ENCODE measurements at places on chromosomes 5 and 9. TPM values are rescaled to one million over a fixed set of nuclear protein-coding genes. Genes with fewer than 3 reads are reported as not detected.
A peak's percentile ranks its signal among the peaks of the same experiment; 100 is the strongest.

The TRIM32 gene
- 20.2 TPM for total RNA-seq

The NLN gene
- 51.8 TPM for total RNA-seq

The IFNK gene
- total RNA-seq, result not detected

The CREB3 gene
- total RNA-seq, result 67.0 TPM

The SERF1B gene
- total RNA-seq, result 49.3 TPM

The DOK3 gene
- 12.4 TPM for total RNA-seq

The CD14 gene
- 2.5 TPM for total RNA-seq

The GADD45G gene
- total RNA-seq, result 1.2 TPM

The CDK7 gene
- 44.4 TPM for total RNA-seq

The KLF9 gene
- 0.95 TPM for total RNA-seq

The ERAP2 gene
- total RNA-seq, result 15.5 TPM

The SLCO6A1 gene
- not detected for total RNA-seq

The CYSRT1 gene
- total RNA-seq, result 0.67 TPM

DNA sequence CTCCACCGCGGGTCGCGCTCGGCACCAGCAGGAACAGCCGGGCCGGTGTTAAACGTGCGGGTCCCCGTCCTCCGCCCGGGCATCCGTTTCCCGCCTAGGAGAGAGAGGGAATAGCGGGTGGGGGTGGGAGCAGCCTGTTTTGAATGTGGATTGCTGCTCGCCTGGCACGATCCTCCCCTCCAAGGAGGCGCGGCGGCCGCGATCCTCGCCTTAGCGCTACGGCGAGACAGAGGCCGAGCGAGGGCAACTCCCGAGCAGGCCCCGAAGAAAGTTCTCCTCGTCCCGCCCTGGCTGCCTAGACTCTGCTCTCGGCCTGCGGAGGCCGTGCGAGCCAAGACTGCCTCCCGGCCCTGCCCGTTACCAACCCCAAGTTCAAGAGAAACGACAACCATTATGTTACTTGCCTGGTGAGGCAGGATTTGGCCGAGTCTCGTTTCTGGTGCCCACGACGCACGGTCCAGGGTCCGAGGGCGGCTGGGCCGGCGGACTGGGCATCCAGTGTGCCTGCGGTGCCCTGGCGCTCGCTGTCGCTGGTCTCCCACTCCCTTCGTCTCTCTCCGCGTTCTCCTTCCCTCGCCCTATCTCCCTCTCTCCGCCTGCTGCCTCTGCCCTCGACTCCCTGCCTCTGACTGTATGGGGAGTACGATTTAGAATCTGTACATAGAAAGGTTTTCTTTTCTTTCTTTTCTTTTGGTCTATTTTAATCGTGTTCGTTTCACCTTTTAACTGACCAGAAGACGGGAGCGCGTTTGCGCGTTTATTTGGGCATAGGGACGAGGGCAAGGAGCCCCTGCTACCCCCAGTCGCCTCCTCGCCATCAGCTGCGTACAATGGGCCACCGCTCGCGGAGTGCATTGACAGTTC, 724 bp downstream of the NR2F1-AS1 start:
- no peak for DNase-seq

- peak; percentile 42 for DNase-seq
Observed at GRCh38 chr5:8184455-8185063, 315.6 kb downstream of the MTRR start.

DNA sequence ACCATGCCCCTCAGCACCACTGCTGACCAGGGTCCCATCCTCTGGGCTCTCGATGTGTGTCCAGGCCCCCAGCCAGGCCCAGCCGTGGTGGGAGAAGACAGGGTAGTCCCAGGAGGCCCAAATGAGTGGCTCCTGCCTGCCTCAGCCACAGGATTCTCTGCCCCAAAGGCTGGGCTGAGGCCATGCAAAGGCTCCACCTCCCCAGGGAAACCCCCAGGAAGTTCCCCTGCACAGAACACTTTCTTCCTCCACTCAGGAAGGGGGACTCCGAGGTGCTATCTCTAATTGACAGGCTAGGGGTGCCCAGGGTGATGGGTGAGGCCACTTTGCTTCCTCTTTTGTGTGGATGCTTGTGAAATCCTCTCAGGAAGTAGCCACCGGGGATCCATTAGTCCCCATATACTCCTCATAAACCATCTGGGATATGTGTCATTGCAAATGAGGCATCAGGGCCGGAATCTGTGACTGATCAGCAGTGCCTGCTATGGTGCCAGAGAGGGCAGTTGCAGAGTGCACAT, 23.1 kb upstream of the TDRD7 start:
- no peak for DNase-seq

GRCh38 chr9:137461316-137461662, 2.2 kb upstream of the NSMF start:
- no peak for DNase-seq

DNA sequence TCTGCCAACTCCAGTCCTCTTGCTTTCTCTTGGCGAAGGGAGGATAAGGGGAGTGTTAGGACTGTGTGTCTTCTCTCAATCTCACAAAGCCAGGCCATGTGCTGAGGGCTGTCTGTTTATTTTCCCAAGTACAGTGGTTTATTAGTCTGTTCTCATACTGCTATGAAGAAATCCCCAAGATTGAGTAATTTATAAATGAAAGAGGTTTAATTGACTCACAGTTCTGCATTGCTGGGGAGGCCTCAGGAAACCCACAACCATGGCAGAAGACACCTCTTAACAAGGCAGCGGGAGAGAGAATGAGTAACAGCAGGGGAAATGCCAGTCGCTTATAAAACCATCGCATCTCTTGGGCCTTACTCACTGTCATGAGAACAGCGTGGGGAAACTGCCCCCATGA, 36.2 kb upstream of the CKS2 start:
- no peak for DNase-seq

DNA sequence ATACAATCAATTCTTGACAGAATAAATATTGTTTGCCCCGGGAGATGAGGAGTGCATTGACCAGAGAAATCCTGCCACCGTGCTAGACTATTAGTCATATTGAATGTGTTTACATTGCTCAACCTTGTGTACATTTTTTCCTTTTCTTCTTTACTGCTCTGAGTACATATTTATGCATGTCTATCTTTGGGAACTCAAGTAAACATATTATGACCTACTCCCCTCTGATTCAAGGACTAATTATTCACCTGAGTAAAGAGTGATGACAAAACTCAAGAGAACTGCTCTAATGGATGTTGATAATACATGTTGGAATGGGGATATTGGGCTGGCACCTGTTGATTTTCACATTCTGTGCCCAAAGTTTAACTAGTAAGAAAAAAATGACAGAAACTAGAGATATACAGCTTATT, 3.9 kb upstream of the SPINK1 start:
- DNase-seq, result peak; percentile 50

GRCh38 chr5:124079062-124079461, 567.1 kb downstream of the CSNK1G3 start:
- DNase-seq, result no peak

DNA sequence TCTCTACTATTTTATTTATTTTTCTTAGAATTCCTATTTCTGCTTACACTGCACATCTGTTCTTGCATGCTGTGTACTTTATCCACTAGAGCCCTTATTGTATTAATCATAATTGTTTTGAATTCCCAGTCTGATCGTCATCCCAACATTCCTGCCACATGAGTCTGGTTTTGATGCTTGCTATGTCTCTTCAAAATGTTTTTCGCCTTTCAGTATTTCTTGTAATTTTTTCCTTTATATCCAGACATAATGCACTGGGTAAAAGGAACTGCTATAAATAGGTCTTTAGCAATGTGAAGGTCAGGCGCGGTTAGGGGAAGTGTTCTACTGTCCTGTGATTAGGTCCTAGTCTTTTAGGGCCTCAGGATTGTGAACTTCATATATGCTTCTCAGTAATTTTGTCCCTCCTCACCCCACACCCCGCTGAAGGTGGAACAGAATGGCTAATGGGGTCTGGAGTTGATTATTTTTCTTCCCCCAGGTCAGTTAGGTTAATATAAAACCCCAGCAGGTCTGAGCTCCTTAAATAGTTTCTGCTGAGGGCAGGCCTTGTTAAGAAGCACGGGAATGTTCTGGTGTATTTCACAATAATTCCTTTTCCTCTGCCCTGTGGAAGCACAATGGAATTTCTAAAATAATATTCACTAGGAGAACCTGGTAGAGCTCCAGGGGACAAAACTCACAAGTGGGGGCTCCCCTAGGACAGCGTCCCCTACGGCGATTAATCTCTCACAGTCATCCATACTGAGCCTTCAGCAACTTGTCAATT, 146.6 kb upstream of the TUT7 start:
- DNase-seq, result no peak

DNA sequence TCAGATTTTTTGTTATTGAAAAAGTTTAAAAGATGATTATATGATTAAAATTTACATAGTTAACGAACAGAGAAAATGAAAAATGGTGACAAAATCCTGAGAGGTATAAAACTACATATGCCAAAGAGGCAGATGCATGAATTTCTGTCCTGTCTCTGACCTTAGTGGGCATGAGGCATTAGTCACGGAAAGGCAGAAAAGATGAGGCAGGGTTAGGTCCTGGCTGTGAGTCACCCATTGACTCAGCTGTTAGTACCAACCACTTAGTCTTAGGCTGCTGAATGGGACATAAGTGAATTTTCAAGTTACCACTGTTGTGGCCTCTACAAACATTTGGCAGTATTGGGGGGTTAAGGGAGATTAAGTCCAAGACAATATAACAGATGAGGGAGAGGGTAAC, 33.1 kb downstream of the RASA1 start:
- DNase-seq, result peak; percentile 92

- DNase-seq, result no peak
Observed at GRCh38 chr5:55445791-55446190, 89.0 kb downstream of the PLPP1 start.

GRCh38 chr9:126437701-126438100, 111.1 kb downstream of the MVB12B start:
- no peak for DNase-seq

DNA sequence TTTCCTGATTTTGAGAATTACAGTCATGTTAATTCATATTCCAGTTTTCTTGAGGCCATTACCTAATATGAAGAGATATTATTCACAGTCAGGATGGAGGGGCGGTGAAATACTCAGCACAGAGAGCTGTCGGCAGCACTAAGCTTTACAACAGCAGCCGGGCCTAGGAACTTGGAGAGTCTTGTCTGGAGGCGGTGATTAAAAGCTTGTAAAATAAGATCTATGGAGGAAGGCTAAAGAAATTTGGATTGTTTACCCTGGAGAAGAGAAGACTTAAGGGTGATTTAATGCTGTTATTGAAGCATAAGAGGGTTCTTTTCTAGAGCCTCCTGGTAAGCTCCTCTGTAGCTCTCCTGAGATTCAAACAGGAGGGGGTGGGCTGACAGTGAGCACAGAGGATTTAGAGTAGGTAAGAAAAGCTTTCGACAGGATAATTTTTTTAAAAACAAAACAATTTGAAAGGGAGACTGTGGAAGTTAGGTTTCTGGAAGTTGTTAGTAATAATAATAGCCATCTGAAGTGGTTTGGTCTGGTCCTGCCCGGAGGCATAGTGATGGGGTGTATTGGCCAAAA, 406.3 kb upstream of the ADAMTSL1 start:
- no peak for DNase-seq

GRCh38 chr5:179803651-179804554, 2.8 kb downstream of the MGAT4B start:
- no peak for DNase-seq

DNA sequence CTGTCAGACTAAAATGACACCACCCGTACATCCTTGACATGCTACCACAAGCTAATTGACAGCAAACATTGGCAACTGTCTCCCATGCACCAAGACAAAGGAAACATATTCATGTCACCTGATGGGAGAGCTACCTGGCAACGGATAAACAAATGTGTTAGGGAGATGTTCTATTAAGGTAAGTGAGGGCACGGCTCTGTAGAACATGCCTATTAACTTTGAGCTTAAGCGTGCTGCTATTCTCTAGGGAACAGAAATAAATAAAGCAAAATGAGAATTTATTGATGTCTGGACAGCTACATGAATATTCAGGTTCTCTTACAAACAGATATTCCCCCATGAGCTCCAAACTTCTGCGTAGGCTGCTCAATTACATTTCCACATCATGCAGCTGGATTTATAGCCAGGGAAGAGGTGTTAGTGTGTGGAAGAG, 361.4 kb upstream of the RFX3 start:
- DNase-seq, result no peak

DNA sequence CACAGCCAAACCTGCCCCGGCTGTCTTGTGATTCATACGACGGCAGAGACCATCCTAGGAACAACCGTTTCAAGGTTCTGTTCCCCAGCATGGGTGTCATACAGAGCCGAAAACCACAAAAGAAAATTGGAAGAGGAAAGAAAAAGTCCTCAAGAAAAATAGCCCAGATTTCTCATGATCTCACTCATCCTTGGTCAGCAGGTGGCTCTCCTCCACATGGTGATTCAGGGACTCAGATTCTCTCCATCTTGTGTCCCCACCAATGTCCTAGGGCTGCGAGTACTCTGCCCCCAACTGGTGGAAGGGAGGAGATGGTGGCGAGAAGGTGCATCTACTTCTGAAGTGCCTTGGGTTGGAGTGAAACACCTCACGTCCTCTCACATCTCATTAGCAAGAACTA, 25.6 kb downstream of the PDZD2 start:
- DNase-seq, result no peak

GRCh38 chr5:122333564-122333963, 21.5 kb downstream of the SNCAIP start:
- DNase-seq, result no peak

DNA sequence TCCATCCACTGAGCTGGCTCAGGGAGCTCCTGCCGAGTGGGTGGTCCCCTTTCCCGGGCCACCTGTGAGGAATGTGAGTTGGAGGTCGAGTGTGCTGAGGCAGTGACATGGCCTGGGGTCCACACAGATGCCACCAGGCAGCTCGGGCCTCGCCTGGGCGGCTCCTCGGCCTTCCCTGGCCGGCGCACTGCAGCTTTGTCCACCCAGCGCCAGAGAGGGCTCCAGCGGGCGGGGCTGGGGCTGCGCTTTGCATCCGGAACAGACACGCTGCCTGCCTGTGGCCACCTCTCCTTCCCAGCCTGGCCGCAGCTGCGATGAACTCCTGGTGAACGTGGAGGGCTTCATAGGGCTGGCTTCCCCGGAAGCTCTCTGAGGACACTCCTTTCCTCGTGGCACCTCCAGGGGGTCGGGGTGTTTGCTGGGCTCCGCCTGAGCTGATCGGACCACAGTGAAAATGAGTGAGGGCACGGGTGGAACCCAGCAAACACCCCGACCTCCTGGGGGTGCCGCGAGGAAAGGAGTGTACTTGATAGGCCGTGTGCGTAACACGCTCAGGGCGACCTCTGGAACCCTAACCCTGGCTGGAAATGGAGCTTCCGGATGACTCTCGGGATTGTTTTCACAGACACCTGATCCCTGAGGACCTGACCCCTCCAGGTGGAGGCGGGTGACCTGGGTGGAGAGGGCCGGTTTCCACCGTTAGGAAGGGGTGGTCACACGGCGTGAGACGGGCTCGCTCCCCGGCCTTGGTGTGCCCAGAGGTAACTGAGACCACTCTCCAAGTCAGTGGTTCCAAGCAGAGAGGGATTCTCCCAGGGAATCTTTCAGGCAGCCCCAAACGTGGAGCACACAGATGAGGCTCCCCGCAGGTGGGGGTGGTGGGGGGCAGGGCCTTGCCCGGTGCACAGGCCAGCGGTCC, 31.8 kb upstream of the RXRA start:
- DNase-seq, result no peak

DNA sequence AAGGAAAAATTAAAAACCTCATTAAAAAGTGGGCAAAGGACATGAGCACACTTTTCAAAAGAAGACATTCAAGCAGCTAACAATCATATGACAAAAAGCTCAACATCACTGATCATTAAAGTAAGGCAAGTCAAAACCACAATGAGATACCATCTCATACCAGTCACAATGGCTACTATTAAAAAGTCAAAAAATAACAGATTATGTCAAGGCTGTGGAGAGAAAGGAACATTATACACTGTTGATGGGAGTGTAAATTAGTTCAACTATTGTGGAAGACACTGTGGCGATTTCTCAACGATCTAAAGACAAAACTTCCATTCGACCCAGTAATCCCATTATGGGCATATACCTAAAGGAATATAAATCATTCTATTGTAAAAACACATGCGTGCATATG, 35.8 kb downstream of the HINT1 start:
- no peak for DNase-seq
